ENCODE measurements at places on chromosomes 1 and 21.

GRCh38 chr1:110067893-110068645 is 2.4 kb downstream of the ALX3 start:
- DNase-seq: no peak

GRCh38 chr1:76105372-76105771 is 30.8 kb downstream of the ST6GALNAC3 start:
- no peak for DNase-seq

GRCh38 chr1:66678146-66678545 is 74.1 kb upstream of the DYNLT5 start:
- DNase-seq: peak; percentile 34

- DNase-seq: no peak
Measured at GRCh38 chr1:14552246-14552965, 46.1 kb upstream of the KAZN start.

DNA sequence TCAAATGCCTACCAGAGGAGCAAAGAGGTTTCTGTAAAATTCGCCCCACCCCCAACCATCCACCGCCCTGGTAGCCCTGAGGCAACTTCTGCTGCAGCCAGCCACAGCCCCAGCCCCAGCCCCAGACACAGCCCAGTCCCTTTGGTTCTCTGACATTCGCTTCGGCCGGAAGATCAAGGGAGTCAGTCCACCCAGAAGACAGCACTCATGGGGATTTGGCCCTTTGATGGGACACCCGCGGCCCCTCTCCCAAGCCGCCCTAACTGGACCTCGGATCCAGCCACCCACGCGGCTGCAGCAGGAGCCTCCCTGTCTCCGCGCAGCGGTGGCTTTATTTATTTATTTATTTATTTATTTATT is 3881.0 kb downstream of the SRGAP2C start:
- DNase-seq: no peak

- DNase-seq: no peak
Measured at GRCh38 chr1:110346690-110347089, 7.5 kb downstream of the RBM15 start.

DNA sequence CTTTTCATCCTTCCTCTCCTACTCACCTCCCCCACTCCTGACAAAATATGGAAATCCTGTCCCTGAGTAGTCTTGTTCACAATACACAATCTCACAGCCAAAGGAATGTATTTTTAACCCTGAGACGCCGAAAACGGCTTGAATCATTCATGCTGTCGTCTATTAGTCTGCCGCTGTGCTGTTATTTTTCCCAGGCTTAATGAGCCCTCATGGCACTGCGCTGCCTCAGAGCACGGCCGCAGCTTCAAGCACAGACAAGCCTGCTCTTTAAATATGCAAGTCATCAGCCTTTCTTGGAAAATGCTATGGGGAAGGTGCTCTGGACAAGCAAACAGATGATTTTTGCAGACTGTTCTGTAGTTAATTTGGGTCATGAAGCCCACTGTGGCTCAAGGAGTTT is 302.7 kb downstream of the DISC1 start:
- peak; percentile 48 for DNase-seq

- DNase-seq: peak; percentile 63
Measured at GRCh38 chr1:70071601-70072000, 133.8 kb downstream of the LRRC40 start.

DNA sequence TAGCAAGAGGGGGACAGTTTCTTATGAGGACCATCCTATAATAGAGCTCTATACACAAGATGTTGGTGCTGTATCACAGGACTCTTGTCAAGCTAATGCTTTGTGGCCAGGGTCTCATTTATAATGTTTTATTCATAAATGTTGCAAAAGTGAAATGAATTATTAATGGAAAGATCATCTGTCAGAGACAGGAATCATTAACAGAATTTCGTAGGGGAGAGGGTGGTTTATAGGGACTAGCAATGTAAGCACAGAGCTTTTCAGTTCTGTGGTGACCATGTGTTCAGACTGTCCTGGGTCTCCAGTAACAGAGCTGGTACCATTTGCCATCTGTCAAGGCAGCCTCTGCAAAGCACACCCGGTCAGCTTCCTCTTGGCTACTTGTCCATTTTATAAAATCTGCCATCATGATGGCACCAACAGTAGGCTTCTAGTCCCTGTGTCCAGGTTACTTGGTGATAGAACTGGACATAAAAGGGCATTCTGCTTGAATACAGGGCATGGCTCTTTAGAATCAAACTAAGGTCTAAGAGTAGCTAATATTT is 36.2 kb downstream of the LPAR3 start:
- no peak for DNase-seq

DNA sequence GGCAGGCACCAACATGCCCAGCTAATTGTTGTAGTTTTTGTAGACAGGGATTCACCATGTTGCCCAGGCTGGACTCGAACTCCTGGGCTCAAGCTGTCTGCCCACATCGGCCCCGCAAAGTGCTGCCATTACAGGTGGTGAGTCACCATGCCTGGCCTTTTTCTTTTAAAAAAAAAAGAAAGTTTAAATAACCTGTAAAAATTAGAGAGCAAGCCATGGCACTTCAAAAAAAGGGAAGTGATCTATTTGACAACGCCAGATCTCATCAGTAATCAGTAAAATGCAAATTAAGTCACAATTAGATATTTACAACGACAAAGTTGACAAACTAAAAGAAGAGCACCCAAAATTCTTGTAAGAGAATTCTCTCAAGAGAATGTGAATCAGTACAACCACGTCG is 2.9 kb upstream of the RBBP5 start:
- DNase-seq: no peak

GRCh38 chr1:177054542-177054941 is 110.0 kb downstream of the ASTN1 start:
- DNase-seq: no peak

All from fibroblast of skin of left quadriceps (primary cell).